ENCODE measurements at places on chromosomes 3 and 15. TPM values are rescaled to one million over a fixed set of nuclear protein-coding genes. Genes with fewer than 3 reads are reported as not detected.
A peak's percentile ranks its signal among the peaks of the same experiment; 100 is the strongest.

- no peaks in the 10 kb centered on the region for H3K27me3 ChIP-seq
- H3K36me3 ChIP-seq, result no peaks in the 10 kb centered on the region
- H3K27ac ChIP-seq, result no peak overlapping the region
- peaks cover 39% of the 10 kb centered on the region for H3K4me1 ChIP-seq
- H3K4me3 ChIP-seq, result no peak overlapping the region
- no peak for DNase-seq
These were observed 98.5 kb upstream of the C3orf80 start for GRCh38 chr3:160126761-160127160.

CPN2 gene
- total RNA-seq, result 0.29 TPM

SLC28A1 gene
- not detected for total RNA-seq

DNA sequence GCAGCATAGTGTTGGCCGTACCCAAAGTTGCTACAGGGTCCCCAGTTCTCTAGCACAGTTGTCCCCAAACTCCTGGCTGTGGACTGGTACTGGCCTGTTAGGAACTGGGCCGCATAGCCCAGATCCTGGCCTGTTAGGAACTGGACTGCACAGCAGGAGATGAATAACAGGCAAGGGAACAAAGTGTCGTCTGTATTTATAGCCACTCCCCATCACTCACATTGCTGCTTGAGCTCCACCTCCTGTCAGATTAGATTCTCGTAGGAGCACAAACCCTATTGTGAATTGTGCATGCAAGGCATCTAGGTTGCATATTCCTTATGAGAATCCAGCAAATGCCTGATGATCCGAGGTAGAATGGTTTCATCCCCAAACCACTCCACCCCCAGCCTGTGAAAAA is 604.0 kb upstream of the LMCD1 start:
- H3K36me3 ChIP-seq, result no peaks in the 10 kb centered on the region
- no peak for DNase-seq
- no peak overlapping the region for H3K27ac ChIP-seq
- no peak overlapping the region for H3K4me3 ChIP-seq
- no peaks in the 10 kb centered on the region for H3K4me1 ChIP-seq

LEKR1 gene
- 1.5 TPM for total RNA-seq

LIPC gene
- total RNA-seq, result 2.7 TPM

ALDH1A3 gene
- total RNA-seq, result 61.6 TPM

GRCh38 chr3:27637346-27637995 is 84.7 kb downstream of the EOMES start:
- no peak for DNase-seq
- H3K36me3 ChIP-seq, result no peaks in the 10 kb centered on the region

DNA sequence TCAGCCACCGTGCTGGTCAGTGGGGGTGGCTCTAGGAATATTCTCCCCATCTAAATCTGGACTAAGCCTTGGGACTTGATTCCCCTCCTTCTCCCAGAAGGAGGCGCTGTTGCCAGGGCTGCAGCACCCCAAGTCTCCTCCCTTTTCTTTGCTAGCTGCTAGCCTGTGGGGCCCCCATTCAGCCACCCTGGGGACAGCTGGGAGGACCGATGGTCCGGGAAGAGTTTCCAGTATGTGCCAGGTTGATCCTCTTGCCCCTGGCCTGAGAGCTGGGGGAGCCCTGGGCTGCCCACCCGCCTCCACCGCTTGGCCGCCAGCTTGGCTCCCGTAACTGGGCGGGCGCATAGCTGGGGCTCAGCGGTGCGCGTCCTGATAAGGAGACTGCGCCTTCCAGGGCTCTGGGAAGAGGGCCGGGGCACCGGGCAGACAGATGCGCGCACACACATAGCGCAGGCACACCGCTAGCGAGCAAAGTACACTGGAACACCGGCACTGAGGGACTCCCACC is 4.2 kb downstream of the SMAD6 start:
- H3K27me3 ChIP-seq, result no peaks in the 10 kb centered on the region
- peak overlapping the region; percentile 76 for H3K27ac ChIP-seq
- DNase-seq, result peak; percentile 95

GRCh38 chr15:90095521-90095959 is 6.7 kb downstream of the IDH2 start:
- no peaks in the 10 kb centered on the region for H3K27me3 ChIP-seq
- H3K36me3 ChIP-seq, result no peaks in the 10 kb centered on the region
- H3K4me3 ChIP-seq, result no peak overlapping the region

GRCh38 chr3:127351775-127352350 is 64.0 kb upstream of the PRR20G start:
- DNase-seq, result no peak
- H3K4me3 ChIP-seq, result no peak overlapping the region
- no peaks in the 10 kb centered on the region for H3K4me1 ChIP-seq
- H3K36me3 ChIP-seq, result no peaks in the 10 kb centered on the region

GRCh38 chr3:33911525-33912322 is 113.3 kb downstream of the PDCD6IP start:
- peaks cover 11% of the 10 kb centered on the region for H3K4me1 ChIP-seq
- H3K27me3 ChIP-seq, result no peaks in the 10 kb centered on the region
- no peak overlapping the region for H3K27ac ChIP-seq
- H3K36me3 ChIP-seq, result no peaks in the 10 kb centered on the region
- no peak overlapping the region for H3K4me3 ChIP-seq

GRCh38 chr3:147113293-147114044 is 292.9 kb downstream of the ZIC4 start:
- H3K36me3 ChIP-seq, result no peaks in the 10 kb centered on the region
- peak overlapping the region; percentile 60 for H3K27ac ChIP-seq
- peaks cover 10% of the 10 kb centered on the region for H3K4me1 ChIP-seq
- H3K4me3 ChIP-seq, result no peak overlapping the region
- DNase-seq, result no peak

PAQR5 gene
- total RNA-seq, result 1.1 TPM

- no peaks in the 10 kb centered on the region for H3K4me1 ChIP-seq
- peak; percentile 57 for DNase-seq
- no peak overlapping the region for H3K27ac ChIP-seq
- H3K36me3 ChIP-seq, result no peaks in the 10 kb centered on the region
- H3K4me3 ChIP-seq, result no peak overlapping the region
- peaks cover 8% of the 10 kb centered on the region for H3K27me3 ChIP-seq
These were observed 259 bp upstream of the CILP start for GRCh38 chr15:65211482-65211982.

SCAMP5 gene
- total RNA-seq, result 0.88 TPM

GRCh38 chr3:141505166-141505565 is 18.3 kb downstream of the RASA2 start:
- DNase-seq, result no peak
- no peak overlapping the region for H3K27ac ChIP-seq
- peaks cover 3% of the 10 kb centered on the region for H3K36me3 ChIP-seq

LINS1 gene
- 16.8 TPM for total RNA-seq

GRCh38 chr3:16668776-16669545 is 63.7 kb upstream of the DAZL start:
- peaks cover 9% of the 10 kb centered on the region for H3K4me1 ChIP-seq
- no peak for DNase-seq
- no peaks in the 10 kb centered on the region for H3K36me3 ChIP-seq
- H3K27ac ChIP-seq, result no peak overlapping the region
- no peak overlapping the region for H3K4me3 ChIP-seq
- no peaks in the 10 kb centered on the region for H3K27me3 ChIP-seq

- no peak for DNase-seq
- H3K4me3 ChIP-seq, result no peak overlapping the region
- no peaks in the 10 kb centered on the region for H3K36me3 ChIP-seq
- H3K27ac ChIP-seq, result peak overlapping the region; percentile 25
- peaks cover 25% of the 10 kb centered on the region for H3K4me1 ChIP-seq
- H3K27me3 ChIP-seq, result no peaks in the 10 kb centered on the region
These were observed 16.2 kb downstream of the CEP152 start for GRCh38 chr15:48794697-48795134.

DNA sequence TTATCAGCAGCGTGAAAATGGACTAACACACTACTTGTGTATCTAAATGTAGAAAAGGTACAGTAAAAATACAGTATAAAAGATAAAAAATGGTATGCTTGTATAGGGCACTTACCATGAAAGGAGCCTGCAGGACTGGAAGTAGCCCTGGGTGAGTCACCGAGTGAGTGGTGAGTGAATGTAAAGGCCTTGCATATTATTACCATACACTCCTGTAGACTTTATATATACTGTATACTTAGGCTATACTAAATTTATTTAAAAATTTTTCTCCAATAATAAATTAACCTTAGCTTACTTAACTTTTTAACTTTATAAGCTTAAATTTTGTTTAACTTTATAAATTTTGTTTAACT is 67.2 kb upstream of the TSPAN3 start:
- no peak for DNase-seq
- peaks cover 6% of the 10 kb centered on the region for H3K4me1 ChIP-seq
- H3K27me3 ChIP-seq, result no peaks in the 10 kb centered on the region
- no peak overlapping the region for H3K4me3 ChIP-seq

ADGRG7 gene
- not detected for total RNA-seq

GRCh38 chr3:101913168-101913567 is 63.9 kb downstream of the NFKBIZ start:
- no peak overlapping the region for H3K27ac ChIP-seq
- no peak overlapping the region for H3K4me3 ChIP-seq
- DNase-seq, result no peak
- H3K4me1 ChIP-seq, result peaks cover 14% of the 10 kb centered on the region
- H3K27me3 ChIP-seq, result no peaks in the 10 kb centered on the region

CFAP20DC gene
- total RNA-seq, result 2.2 TPM

DNA sequence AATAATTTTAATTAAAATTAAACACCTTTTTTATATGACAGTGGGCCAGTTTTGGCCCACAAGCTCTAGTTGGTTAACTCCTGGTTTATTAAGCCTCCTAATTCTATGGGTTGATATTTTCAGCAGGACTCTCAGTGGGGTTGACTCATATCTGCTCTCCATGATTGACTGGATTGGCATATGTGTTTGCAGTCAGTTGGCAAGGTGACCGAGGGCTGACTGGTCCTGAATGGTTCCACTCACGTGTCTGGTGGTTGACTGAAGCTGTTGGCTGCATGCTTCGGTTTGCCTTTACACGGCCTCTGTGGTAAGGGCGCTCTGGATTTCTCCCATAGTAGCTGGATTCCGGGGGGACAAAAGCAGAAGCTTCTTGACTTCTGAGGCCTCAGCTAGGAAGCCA is 65.3 kb upstream of the ZNF280D start:
- DNase-seq, result no peak
- H3K36me3 ChIP-seq, result no peaks in the 10 kb centered on the region
- no peak overlapping the region for H3K4me3 ChIP-seq
- H3K27me3 ChIP-seq, result no peaks in the 10 kb centered on the region
- H3K4me1 ChIP-seq, result no peaks in the 10 kb centered on the region

- H3K27ac ChIP-seq, result no peak overlapping the region
- no peaks in the 10 kb centered on the region for H3K27me3 ChIP-seq
- peaks cover 16% of the 10 kb centered on the region for H3K36me3 ChIP-seq
These were observed 200.5 kb upstream of the TPM1 start for GRCh38 chr15:62841891-62842559.

DNA sequence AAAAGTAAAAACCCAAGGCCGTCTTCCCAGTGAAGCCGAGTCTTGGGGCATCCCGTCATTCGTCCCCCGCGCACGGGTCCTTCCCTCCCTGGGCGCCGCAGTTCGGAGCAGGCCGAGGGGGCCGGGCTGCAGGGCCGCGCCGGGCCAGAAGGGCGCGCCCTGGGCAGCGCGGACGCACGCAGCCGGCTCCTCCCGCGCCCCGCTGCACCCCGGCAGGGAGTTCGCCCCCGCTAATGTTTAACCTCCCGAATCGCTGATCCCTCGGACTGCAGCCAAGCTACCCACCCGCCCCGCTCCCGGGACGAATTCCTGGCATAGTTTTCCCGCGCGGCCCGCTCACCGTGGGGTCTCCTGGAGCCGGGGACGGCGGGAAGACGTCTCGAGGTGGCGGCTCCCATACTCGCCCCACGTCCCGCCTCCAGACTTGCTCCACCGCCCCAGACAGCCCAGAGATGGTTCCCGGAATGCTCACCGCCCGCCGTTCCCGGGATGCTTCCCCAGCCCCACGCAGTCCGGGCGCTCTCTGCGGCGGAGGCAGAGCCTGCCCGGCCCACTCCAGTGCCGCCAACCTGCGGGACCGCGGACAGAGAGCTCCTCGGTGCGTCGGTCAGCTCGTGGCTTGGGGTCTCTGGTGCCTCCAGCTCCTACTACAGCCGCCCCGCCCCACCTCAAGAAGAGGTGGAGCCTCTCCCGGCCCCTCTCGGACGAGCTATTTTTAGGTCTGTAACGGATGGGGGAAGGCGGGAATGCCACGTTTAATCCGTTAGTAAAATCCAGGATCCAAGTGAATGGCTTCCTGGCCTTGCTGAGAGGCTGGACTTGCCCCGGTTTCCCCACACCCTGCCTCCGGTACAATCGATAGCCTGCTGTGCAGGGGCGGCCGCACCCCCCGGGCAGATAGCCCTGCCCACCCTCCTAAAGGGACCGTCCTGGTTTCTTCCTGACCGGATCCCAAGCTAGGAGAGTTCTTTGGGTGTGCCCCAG is at the start of gene DZIP1L:
DZIP1L (minus strand) TSS at position 621 of the 984 bp plus-strand sequence. CDS start 11,637 bp downstream, outside the sequence.
- H3K27me3 ChIP-seq, result no peaks in the 10 kb centered on the region
- H3K36me3 ChIP-seq, result peaks cover 10% of the 10 kb centered on the region
- peak within 1 kb of the TSS; percentile 88 for H3K4me3 ChIP-seq
- peak within 1 kb of the TSS; percentile 89 for H3K27ac ChIP-seq
- H3K4me1 ChIP-seq, result peaks cover 23% of the 10 kb centered on the region
- DNase-seq, result peak; percentile 92

DNA sequence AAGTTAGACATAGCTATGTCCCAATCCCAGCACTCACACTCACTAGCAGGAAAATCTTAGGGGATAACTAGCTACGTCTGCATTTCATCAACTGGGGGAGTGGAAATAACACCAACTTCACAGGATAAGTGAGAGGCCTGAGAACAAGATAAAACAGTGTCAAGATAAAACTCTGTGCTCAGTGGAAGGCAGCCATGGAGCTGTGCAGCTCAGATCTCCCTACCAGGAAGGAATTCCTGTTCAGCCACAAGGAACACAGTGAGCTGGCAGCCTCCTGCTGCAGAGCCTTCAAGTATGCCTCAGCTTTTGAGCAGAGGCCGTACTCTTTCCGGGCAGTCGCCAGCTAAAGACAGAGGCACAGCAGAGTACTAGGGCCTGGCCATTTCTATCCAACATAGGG is 115.8 kb upstream of the TOPAZ1 start:
- no peak overlapping the region for H3K4me3 ChIP-seq
- no peak for DNase-seq
- H3K27ac ChIP-seq, result no peak overlapping the region
- H3K27me3 ChIP-seq, result no peaks in the 10 kb centered on the region

GRCh38 chr3:159866201-159866746 is 122.4 kb upstream of the IL12A start:
- no peak overlapping the region for H3K4me3 ChIP-seq
- peaks cover 15% of the 10 kb centered on the region for H3K36me3 ChIP-seq
- H3K27me3 ChIP-seq, result no peaks in the 10 kb centered on the region
- peaks cover 20% of the 10 kb centered on the region for H3K4me1 ChIP-seq

GRCh38 chr3:32467333-32468070 is 35.1 kb downstream of the CMTM6 start:
- H3K27me3 ChIP-seq, result no peaks in the 10 kb centered on the region
- peaks cover 22% of the 10 kb centered on the region for H3K4me1 ChIP-seq
- DNase-seq, result peak; percentile 93

GRCh38 chr3:13597661-13598060 is 48.7 kb downstream of the FBLN2 start:
- H3K27me3 ChIP-seq, result no peaks in the 10 kb centered on the region
- H3K36me3 ChIP-seq, result no peaks in the 10 kb centered on the region
- no peak overlapping the region for H3K4me3 ChIP-seq

GRCh38 chr15:66630801-66631351 is 65.1 kb upstream of the LCTL start:
- no peaks in the 10 kb centered on the region for H3K27me3 ChIP-seq
- H3K4me1 ChIP-seq, result peaks cover 4% of the 10 kb centered on the region
- no peak overlapping the region for H3K4me3 ChIP-seq
- DNase-seq, result no peak
- no peak overlapping the region for H3K27ac ChIP-seq

ANKDD1A gene
- 3.8 TPM for total RNA-seq
